ENCODE measurements at places on chromosomes 5 and 9. TPM values are rescaled to one million over a fixed set of nuclear protein-coding genes. Genes with fewer than 3 reads are reported as not detected.
A peak's percentile ranks its signal among the peaks of the same experiment; 100 is the strongest.

GRCh38 chr5:110785356-110785755 is 46.5 kb downstream of the SLC25A46 start:
- DNase-seq: no peak

GRCh38 chr9:107489144-107489673 is 360 bp downstream of the KLF4 start:
- DNase-seq: peak; percentile 31

DNA sequence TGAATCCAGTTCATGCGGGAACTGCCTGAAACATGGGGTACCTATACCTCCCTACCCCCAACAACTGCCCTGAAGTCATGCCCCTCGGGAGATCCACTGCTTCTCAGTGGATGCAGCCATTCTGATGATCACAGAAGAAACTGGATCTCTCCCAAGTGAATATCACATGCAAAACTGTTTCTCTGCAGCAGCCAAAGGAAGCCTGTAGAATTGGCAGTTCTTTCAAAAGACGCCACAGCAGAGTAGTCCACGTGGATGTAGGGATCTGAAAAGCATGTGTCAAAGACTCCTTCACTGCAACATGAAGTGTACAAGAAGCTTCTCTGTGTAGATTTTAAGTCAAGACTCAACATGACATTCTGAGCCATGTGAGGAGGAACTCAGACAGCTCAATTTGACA is 286.7 kb downstream of the NR3C1 start:
- no peak for DNase-seq

GRCh38 chr5:91106842-91107511 is 276.1 kb downstream of the ARRDC3 start:
- DNase-seq: no peak

GRCh38 chr5:158461240-158461854 is 602.4 kb upstream of the CLINT1 start:
- DNase-seq: no peak

- DNase-seq: no peak
These were observed 1019.8 kb upstream of the CDH18 start for GRCh38 chr5:21007781-21008180.

GRCh38 chr5:83364312-83365299 is 106.9 kb upstream of the VCAN start:
- DNase-seq: no peak

DNA sequence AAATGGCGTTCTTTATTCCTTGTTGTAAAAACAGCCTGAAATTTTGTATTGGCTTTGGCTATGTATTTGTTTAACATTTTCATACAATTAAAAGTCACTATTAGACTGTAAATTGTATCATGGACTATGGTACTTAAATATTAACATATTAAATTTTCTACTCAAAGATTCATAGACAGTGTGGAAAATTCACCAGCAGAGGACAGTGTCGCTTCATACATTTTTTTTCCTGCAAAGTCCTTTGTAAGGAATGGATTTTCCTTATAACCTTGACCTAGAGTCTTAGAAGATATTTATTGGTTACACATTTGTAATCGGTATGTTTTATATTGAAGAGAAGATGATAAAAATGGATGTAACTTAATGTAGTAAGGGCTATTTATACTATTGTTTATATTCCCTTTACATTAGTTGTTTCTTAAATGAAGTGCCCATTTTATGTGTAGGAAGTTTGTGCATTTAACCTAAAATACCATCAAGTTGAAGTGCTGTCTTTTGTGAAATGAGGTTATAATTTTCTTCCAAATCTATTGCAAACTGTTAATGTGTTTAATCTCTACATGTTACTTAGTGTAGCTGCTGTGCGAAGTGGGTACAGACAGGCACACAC is 150.1 kb downstream of the KDM4C start:
- DNase-seq: no peak

GRCh38 chr9:98117984-98118639 is 910 bp downstream of the TRIM14 start:
- no peak for DNase-seq

- no peak for DNase-seq
These were observed 16.1 kb downstream of the BASP1 start for GRCh38 chr5:17233488-17233887.

GRCh38 chr9:3756071-3756470 is 230.3 kb upstream of the RFX3 start:
- DNase-seq: no peak

- DNase-seq: no peak
These were observed 315.8 kb upstream of the PDE4D start for GRCh38 chr5:60209146-60209840.

DNA sequence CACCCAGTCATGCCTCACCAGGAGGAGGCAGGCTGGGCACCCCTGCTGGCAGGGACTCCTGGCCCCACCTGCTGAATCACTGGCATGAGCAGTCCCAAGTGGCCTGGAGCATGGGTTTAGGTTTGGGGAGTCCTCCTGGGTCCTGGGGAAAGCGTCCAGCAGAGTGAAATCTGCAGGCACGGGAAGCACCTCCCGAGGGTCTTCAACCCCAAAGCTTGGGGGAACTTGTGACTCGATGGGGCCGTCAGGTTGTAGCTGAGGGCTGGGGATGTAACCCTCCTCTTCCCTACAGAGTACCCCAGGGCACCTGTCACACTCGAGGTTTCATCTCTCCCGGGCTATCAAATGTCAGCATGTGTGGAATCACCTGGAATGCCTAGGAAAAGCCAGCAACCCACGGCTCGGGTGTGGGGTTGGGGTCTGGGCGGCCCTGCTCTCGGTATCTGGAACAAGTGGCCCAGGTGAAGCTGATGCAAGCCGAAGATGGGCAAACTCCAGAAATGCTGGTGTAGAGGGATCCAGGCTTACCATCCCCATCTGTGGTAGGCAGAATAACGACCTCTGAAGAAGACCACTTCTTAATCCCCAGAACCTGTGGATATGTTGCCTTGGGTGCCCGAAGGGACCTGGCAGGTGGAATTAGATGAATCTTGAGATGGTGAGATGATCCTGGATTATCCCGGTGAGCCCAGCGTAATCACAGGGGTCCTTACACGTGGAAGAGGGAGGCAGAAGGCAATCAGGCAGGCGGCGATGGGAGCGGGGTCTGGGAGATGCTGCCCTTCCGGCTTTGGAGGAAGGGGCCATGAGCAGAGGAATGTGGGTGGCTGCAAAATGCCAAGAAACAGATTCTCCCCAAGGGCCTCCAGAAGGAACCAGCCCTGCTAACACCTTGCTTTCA is 6.1 kb upstream of the RASGEF1C start:
- no peak for DNase-seq

DNA sequence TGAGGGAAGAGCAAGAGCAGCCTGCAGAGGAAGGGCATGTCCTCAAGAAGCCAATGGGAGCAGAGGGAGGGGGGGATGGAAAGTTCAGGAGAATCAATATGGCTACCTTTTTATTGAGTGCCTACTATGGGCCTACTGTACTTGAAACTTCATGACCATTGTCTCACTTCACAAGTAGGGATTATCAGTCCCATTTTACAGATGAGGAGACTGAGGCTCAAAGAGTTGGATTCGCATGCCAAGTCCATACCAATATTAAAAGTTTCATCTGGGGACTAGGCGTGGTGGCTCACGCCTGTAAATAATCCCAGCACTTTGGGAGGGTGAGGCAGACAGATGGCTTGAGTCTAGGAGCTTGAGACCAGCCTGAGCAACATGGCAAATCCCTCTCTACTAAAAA is 40.0 kb downstream of the RFK start:
- DNase-seq: no peak

DNA sequence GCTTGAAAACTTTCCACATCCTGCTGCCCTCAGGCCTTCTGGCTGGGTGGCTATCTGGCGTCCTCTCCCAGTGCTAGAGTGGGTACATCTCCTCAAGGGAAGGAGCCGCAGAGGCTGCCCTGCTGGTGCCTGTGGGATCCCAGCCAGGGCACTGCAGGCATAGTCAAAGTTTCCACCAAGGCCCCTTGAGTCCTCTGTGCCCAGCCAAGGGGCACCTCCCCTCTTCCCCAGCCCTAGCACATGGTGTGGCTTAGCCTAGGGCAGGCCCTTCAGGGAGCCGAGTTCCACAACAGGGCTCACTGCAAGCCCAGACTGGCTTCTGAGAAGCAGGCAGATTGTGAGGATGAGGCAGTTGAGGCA is 103.2 kb downstream of the RGS3 start:
- no peak for DNase-seq

HTR4 gene
- polyA plus RNA-seq: not detected

RECK gene
- 26.5 TPM for polyA plus RNA-seq

LOX gene
- polyA plus RNA-seq: 36.5 TPM

PHF2 gene
- polyA plus RNA-seq: 42.1 TPM

C9orf72 gene
- 24.9 TPM for polyA plus RNA-seq

NDUFS4 gene
- polyA plus RNA-seq: 124 TPM

BASP1 gene
- polyA plus RNA-seq: 84.1 TPM
